GM23248 (cell line): ENCODE measurements at places on chromosomes 2 and 18. TPM values are rescaled to one million over a fixed set of nuclear protein-coding genes. Genes with fewer than 3 reads are reported as not detected.

DNA sequence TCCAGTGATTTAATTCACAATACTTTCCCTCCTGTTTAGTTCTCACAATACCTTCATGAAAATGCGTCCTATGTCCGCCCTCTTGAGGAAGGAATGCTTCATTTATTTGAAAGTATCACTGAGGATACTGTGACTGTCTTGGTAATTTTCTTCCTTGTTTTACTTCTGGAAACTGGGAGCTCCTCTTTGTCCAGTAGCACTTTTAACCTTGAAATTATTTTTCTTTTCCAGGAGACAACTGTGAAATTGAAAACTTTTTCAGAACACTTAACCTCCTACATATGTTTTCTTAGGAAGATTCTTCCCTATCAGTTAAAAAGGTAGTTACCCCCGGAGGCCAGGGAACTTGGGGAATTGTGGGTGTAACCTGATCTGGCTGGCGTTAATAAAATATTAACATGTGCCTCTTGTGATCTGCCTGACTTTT lies 58.9 kb upstream of the STON1 start:
- peak; percentile 57 for DNase-seq

DNA sequence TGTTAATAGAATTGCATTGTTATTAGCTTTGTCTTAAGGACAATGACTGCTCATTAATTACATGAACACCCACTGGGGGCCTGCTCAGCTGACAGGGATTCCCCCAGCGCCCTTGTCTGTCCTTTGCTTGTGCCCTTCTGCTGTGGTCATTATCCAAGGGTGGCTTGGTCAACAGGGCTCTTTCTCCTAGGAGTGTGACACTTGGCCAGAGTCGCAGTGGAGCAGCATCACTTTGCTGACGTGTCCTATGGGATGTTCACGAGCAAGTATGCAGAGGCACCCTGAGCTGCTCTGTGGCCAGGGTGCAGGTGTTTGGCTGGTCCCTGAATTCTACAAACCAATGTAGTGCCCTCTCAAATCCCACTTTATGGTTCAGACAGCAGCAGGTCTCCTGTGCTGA lies 46.0 kb downstream of the PTGR3 start:
- DNase-seq, result no peak

GRCh38 chr2:52857722-52858121 lies 909.9 kb upstream of the CHAC2 start:
- no peak for DNase-seq

GRCh38 chr2:218465987-218466633 lies 47.2 kb downstream of the VIL1 start:
- peak; percentile 47 for DNase-seq

GRCh38 chr2:144941743-144942488 lies 422.0 kb upstream of the ZEB2 start:
- DNase-seq, result no peak

GRCh38 chr18:48973731-48974130 lies 23.0 kb upstream of the SMAD7 start:
- peak; percentile 63 for DNase-seq

DNA sequence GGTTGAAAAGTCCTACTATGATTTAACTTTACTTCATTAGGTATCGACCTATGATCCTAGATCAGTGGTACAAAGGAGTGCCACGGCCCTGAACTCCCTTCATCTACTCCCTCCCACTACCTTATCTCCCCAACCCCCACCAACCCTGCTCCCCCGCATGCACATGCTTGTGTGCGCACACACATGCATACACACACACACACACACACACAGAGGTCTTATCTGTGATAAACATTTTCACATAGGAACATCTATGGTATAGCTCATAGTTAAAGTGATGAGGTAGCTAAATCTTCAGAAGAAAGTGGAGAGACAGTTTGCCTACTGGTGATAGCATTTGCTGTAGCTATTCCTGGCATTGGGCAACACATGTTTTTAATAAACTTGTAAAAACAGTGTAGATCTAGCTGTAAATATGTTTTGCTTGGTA lies 471.3 kb downstream of the ZEB2 start:
- peak; percentile 7 for DNase-seq

GRCh38 chr2:107986278-107987217 lies at the start of gene SLC5A7:
Gene SLC5A7 (plus strand): TSS chr2:107986524. CDS start chr2:107988156, 1,632 bp downstream.
- no peak for DNase-seq

GRCh38 chr2:68799140-68800026 lies 64.8 kb downstream of the ARHGAP25 start:
- no peak for DNase-seq

DNA sequence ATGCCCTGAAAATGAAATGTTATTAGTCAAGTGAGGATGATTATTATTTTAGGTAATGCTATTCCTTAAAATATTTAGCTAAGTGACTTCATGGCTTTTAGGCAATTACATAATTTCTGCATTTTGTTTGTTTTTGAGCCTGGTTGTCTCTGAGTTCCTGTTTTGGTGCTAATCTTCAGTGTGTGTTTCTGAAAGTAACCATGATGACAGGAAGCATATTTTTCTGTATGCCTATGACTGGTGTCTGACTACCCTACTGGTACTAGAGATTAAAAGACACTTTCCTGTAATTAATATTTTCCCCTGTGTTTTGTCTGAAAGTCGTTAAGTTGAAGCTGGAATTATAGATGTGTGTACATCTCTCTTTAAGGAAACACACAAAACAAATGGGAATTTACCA lies 295.0 kb upstream of the SPRED2 start:
- DNase-seq, result no peak

DNA sequence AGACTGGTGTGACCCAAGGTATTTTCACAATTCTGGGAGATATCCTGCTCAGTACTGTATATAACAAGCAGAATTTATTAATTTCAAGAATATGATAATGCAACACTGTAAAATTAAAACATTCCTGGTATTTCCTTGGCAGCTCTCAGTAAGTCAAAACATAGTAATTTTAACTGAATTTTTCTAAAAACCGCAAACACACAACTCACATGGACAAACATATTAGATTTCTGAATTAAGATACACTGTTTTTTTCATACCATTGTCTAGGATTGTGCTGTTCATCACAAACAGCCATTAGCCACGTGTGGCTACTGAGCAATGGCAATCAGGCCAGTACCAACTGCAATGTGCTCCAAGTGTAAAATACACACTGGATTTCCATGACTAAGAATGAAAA lies 29.6 kb downstream of the LPIN2 start:
- DNase-seq, result peak; percentile 34

DNA sequence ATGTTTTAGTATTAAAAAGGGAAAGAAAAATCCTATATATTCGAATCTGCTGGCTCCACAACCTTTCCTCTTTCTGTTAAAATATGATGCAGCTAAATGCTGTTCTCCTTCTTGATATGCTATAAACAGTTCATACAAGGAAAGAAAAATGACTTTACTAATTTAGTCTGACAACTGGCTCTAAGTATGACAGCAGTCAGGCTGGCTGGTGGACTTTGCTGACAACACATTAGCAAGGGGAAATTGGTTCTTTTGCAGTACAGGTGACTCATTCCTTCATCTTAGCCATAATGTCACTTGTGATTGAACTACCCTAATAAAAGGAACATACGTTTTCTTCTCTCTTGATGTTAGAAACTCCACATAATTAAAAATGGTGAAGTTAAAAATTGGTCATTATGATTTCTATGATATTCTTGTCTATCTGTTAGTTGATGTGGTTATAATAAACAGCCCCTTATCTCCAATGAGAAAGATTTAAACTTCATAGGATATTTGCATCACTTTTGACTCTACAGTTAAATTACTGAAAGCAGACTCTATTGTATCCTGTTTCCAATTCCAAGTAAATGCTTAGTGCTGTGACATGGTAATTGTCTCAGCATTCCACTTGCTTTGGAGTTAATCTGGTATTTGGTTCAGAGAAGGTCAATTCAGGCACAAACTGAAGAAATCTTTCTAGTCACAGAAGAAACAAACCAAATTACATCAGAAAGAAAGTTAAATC lies 315.3 kb upstream of the GULP1 start:
- peak; percentile 2 for DNase-seq

GRCh38 chr2:241768251-241768711 lies 8.3 kb upstream of the GAL3ST2 start:
- no peak for DNase-seq

GRCh38 chr18:384897-385296 lies 115.6 kb downstream of the COLEC12 start:
- DNase-seq, result no peak

DNA sequence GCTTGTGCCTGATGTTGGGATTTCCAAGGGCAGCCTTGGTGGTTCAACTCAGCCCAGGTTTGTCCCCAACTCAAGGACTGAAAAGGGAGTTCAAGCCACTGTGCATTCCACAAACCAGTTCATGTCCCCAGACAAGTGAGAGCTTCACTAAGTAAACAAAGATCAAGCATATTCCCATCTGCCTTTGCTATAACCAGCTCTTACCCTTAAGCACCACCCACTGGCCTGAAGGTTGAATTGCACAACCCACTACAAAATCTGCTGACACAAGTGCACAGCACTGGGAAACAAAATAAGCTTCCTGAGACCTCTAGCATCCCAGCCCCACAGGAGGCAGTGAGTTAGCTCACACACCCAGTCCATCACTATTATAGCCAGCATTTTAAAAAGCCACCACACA lies 516.7 kb downstream of the NR4A2 start:
- DNase-seq, result peak; percentile 0

DNA sequence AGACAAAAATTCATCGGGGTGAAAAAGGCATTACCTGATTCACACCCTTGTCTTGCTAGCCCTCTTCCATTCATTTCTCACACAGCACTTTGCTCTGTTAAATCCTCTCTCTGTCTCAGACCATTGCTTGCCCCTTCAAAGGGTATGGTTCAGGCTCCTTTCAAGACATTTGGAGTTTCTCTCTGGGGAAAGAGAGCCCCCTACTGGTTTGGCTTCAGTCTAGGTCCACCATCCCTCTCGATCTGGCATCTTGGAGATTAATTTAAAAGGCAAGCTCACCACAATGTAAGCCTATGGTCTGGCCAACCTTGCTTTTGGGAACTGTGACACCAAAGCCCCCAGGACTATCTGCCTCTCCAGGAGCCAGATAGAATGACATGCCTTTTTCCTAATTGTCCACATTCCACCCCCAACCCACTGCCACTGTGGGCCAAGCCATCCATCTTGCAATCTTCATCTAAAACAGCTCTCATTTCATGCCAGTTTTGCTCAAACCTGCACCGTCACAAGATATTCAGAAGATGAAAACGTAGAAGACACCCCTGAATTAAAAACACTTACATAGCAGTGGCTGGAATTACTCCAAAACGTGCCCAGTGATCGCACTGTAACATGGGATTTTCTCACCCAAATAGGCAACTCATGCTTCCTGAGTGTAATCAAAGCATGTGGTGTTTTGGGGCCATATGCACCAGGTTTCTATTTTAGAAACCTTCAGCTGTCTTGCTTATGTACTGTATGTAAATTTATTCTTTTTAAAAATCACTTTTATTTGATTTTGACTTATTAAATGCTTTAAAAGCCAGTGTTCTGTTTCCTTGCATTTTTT lies 93.9 kb downstream of the FARSB start:
- DNase-seq, result peak; percentile 49

DNA sequence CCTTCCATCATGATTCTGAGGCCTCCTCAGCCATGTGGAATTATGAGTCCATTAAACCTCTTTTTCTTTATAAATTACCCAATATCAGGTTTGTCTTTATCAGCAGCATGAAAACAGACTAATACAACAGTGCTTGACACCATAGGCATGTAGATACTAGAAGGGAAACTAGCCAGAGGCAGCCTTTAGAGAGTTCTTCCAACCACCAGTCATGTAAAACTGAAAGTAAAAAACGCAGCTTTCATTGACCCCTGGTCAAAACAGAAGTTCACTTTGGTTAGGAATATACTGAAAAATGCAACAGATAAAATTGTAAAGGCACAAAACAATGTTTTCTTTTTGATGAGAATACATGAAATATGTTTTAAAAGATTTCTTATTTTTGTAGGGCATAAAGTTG lies 122.8 kb upstream of the L3MBTL4 start:
- DNase-seq, result no peak

DNA sequence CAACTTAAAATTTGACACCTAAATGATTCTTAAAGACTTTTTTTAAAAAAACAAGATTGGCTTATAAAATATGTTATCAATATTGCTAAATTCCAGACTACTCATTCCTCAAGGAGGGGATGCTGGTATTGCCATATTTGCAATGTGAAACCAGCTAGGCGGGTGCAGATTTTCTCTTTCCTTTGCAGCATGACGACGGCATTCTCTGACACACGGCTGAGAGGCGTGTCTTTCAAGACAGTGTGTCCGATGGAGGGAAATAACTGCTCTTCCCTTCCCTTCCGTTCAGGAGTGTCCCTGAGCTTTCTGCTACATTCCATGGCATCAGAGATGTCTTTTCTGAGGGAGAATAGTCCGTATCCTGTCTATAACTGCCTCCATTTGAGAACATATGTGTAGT lies 38.2 kb upstream of the CNGA3 start:
- peak; percentile 41 for DNase-seq

GRCh38 chr2:199329466-199329865 lies 128.3 kb downstream of the SATB2 start:
- no peak for DNase-seq

GRCh38 chr2:6657855-6658254 lies 207.9 kb downstream of the CMPK2 start:
- DNase-seq, result peak; percentile 1

DNA sequence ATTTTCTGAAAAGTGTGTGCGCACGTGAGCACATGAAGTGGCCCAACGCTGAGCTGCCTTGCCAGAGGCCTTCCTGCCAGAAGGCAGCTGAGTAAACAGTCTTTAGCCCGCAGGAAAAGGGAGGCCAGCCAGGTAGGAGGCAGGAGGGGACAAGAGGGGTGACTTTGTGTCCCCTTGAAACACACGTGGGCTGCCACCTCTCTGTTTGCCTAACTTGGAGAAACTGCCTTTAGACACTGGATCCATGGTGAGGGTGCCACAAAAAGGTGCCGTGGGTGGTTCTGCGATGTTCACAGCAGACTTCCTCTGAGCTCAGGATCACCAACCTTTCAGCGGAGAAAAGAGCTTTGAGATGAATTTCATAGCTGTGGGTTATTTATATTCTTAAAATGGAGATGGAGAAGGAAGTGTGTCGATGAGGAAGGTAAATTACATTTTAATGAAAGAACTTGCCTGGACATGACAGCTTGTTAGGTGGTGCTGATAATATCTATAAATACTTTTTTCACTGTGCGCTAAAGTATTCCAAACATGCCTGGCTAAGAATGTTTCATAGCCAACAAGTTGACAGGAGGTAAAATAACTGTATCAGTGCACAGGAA lies 36.6 kb upstream of the ASB1 start:
- no peak for DNase-seq

GRCh38 chr2:203126996-203127395 lies 111.8 kb upstream of the CYP20A1 start:
- peak; percentile 31 for DNase-seq

CHRND gene
- not detected in 2 replicates for polyA plus RNA-seq

LAMA1 gene
- 2.8 and 3.1 TPM in 2 replicates for polyA plus RNA-seq

ANKRD62 gene
- not detected in 2 replicates for polyA plus RNA-seq

LTBP1 gene
- 154 and 157 TPM in 2 replicates for polyA plus RNA-seq

PRSS56 gene
- polyA plus RNA-seq, result not detected in 2 replicates

CLIP4 gene
- polyA plus RNA-seq, result 33.3 and 35.3 TPM in 2 replicates

POTEC gene
- not detected in 2 replicates for polyA plus RNA-seq

POTEJ gene
- polyA plus RNA-seq, result not detected in 2 replicates

CRYBA2 gene
- not detected in 2 replicates for polyA plus RNA-seq

FSHR gene
- not detected in 2 replicates for polyA plus RNA-seq
